ENCODE measurements at places on chromosomes 7 and 10. TPM values are rescaled to one million over a fixed set of nuclear protein-coding genes. Genes with fewer than 3 reads are reported as not detected.

GLI3 gene
- not detected for total RNA-seq

NKX1-2 gene
- not detected for total RNA-seq

CCL24 gene
- total RNA-seq, result not detected

SFXN4 gene
- total RNA-seq, result 29.4 TPM

HERC4 gene
- total RNA-seq, result 60.2 TPM

C10orf62 gene
- not detected for total RNA-seq

HYAL4 gene
- total RNA-seq, result not detected

CUBN gene
- 0.89 TPM for total RNA-seq

PKD1L1 gene
- total RNA-seq, result 0.09 TPM

GDF2 gene
- not detected for total RNA-seq

NUTM2E gene
- not detected for total RNA-seq

VWA2 gene
- not detected for total RNA-seq

FAM25A gene
- not detected for total RNA-seq

NODAL gene
- total RNA-seq, result 0.09 TPM

DLX5 gene
- not detected for total RNA-seq

GNGT1 gene
- total RNA-seq, result not detected

H2BK1 gene
- total RNA-seq, result 1.1 TPM

METTL27 gene
- 2.7 TPM for total RNA-seq

MACROH2A2 gene
- total RNA-seq, result 2.9 TPM

LBX1 gene
- not detected for total RNA-seq

GJC3 gene
- total RNA-seq, result 0.16 TPM

HECW1 gene
- not detected for total RNA-seq

ZNF503 gene
- total RNA-seq, result 0.07 TPM

PCLO gene
- not detected for total RNA-seq

CPN1 gene
- total RNA-seq, result not detected

All from T-helper 2 cell treated with Interferon-gamma antibody and Interleukin-4, amounts not matched to agents 100 ng/mL and 5 ng/mL, for 36 hours (primary cell).